ENCODE measurements at places on chromosomes 1 and 21.

- peak; percentile 88 for DNase-seq
Measured at GRCh38 chr1:15501208-15502032, 22.6 kb downstream of the CASP9 start.

DNA sequence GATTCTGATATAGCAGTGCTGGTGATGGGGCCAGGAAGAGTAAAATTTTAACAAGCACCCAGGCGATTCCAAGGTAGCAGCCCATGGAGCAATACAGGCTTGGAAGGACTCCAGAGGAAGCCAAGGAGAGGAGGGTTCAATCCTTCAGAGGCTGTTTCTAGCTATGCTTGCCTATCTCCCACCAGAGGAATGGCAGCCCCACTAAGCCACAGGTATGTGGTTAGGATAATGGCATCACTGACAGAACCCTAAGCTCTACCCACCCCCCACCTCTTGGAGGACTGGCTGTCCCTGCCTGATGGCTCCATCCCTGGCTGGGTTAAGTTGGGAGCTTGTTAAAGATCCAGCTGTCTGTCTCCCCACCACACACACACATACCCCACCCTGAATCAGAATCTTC, 19.3 kb upstream of the PTAFR start:
- DNase-seq = peak; percentile 31

- no peak for DNase-seq
Measured at GRCh38 chr1:20850021-20850420, 62.9 kb upstream of the HP1BP3 start.

DNA sequence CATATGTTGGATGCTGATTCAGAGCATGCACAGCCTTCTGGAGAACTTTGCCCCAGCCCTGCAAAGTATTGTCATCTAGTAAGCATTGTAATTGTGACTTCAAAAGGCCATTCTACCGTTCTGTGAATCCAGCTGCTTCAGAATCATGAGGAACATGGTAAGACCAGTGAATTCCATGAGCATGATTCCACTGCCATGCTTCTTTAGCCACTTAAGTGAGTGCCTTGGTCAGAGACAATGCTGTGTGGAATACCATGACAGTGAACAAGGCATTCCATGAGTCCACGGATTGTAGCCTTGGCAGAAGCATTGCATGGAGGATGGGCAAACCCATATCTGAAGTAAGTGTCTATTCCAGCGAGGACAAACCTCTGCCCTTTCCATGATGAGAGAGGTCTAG, 123.7 kb downstream of the S1PR1 start:
- no peak for DNase-seq

DNA sequence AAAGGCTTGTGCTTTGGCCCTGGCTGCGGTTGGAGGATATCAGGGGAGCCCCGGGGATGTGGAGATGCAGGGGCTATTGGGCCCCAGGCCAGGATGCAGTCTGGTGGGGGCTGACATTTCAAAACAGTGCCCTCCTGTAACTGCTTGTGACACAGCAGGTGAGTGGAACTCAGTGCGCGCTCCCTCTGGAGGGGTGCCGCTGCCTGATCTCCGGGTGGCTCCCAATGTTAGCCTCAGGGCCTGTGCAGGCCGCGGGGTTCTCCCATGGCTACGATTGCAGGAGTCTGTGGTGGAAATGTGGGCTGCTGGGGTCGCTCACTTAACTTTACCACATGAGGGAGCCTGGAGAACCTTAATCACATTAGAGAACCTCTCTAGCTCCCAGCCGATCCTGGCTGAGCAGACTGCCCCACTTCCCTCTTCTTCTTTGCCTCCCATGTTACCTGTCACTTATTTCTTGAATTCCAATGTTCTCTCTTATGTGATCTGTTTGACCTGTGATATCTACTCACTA, 163.2 kb downstream of the FMN2 start:
- DNase-seq = peak; percentile 17

DNA sequence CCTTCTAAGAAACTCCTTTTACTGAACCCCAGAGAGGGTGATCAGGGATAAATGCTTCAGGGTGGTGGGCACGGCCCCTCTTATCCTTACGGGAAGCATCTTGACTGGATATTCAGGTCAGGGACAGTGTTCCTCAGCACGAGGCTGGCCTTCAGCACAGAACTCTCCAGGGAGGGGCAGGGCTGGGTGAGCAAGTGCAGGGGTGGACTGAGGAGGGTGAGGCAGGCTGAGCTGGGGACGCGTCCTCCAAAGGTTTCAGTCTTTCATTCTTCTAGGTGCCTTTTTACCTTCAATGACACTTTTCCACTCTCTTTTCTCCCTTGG, 52.3 kb downstream of the RASSF5 start:
- DNase-seq = no peak

DNA sequence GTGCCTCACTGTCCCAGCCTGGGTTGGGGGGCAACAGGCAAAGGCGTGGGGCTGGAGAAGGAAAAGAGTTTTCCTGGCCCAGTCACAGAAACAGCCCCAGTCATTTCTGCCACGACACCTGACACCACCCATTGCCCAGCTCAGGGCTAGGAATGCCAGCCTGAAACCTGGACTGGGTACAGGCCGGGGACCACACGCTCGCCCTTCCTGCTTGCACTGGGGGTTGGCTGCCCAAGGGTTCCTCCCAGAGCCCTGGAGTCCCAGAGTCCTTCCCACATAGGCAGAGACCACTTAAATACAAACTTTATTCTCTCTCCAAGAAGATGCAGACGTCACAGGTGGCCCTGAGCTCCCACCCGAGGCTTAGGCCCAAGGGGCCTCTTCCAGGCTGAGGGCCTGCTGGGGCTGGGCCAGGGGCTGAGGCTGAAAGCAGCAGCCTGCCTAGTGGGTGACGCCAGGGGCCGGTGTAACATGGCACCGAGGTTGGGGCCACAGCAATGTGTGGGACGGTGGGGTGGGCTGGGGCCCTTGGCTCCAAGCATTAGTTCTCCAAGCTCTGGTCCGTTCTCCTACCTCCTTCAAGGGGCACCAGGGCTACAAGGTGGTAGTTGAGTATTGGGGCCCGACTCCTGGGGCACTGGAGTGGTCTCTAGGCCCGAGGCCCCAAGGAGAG, 1.6 kb downstream of the TMEM52 start:
- DNase-seq = no peak

DNA sequence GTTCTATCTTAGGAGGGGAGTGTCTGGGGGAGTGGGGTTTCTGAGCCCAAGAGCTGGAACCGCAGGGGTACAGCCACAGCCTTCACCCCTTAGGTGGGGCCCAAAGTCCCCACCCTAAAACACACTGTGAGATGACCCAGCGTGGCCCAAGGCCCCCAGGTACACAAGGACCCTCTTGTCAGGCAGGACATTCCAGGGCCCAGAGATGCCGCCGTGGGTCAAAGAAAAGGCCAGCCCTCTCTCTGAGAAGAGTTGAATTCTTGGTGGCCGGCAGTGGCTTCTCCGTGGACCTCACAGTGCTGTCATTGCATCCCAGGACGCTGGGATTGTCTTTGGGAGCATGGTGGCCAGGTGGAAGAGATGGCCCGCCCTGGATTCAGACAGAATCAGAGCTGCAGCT, 176.3 kb upstream of the C1orf174 start:
- no peak for DNase-seq

GRCh38 chr1:42462828-42463763, at the start of gene CCDC30:
CCDC30 (plus strand) TSS chr1:42463286; CDS start chr1:42480552, 17,266 bp downstream.
- DNase-seq = peak; percentile 97

DNA sequence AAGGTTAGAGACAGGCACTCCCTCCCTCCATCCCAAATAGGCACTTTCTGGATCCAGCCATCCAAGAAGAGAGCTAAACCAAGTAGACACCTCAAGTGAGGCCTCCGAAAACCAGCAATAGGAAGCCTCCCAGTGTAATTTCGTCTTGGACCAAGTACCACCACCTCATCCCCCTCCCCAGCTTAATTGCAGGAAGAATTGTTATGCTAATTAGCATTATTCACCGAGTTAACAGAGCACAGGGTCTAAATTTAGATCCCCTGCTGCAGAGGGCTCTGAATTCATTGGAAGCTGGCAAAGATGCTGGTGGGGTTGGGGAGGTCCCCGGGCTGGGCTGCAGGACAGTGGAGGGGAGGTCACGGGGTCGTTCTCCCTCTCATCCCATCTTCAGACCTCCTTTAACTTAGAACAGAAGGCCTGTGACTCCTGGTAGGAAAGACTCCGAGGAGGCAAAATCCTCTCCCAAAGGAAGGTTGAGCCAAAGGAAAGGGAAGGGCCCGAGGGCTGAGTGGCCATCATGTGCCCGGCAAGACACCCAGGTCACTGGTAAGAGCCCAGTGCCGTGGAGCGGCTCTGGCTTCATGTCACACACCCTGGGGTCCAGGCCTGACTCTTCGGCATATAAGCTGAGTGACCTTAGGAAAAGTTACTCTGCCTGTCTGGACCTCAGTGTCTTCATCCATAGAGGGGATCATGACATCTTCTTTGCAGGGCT, 209.2 kb upstream of the GRIK3 start:
- no peak for DNase-seq

GRCh38 chr21:35506352-35506751, 457.2 kb upstream of the RUNX1 start:
- DNase-seq = no peak

DNA sequence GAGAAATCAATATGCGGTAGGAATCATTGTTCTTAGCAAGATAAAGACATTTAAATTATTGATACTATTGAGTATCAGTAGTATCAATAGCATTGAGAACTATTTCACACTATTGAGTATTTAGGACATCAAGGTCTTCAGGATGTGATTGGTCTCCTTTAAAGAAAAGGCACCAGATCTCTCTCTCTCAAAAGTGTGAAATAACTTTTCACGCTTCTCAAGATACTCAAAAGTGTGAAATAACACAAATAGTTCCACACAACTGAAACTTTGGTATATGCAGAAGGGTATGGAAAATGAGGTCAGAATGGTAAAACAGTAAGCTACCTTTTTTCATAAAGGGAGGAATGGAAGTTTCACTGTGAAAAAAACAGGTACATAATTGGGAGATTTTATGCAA, 6.7 kb upstream of the PYHIN1 start:
- DNase-seq = no peak

GRCh38 chr21:42188663-42189062, 30.3 kb upstream of the ABCG1 start:
- DNase-seq = no peak

- DNase-seq = no peak
Measured at GRCh38 chr1:101406271-101406670, 169.5 kb downstream of the S1PR1 start.

DNA sequence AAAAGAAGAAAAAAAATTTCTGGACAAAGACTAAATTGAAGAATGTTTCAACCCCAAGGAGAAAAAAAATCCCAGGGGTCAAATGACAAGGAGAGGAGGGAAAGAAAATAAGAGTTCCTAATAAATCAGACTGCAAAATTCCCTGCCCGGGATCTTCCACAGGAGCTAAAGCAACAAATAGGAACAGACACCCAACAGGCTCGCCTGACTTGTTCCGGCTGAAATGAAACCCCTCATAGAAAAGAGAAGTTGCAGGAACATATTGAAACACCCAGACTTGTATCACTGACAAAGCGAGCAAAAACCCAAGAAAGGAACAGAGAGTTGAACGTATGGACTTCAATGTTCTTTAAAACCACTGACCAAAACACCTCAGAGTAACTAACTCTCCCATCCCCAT, 123.0 kb downstream of the TIAM1 start:
- DNase-seq = no peak

DNA sequence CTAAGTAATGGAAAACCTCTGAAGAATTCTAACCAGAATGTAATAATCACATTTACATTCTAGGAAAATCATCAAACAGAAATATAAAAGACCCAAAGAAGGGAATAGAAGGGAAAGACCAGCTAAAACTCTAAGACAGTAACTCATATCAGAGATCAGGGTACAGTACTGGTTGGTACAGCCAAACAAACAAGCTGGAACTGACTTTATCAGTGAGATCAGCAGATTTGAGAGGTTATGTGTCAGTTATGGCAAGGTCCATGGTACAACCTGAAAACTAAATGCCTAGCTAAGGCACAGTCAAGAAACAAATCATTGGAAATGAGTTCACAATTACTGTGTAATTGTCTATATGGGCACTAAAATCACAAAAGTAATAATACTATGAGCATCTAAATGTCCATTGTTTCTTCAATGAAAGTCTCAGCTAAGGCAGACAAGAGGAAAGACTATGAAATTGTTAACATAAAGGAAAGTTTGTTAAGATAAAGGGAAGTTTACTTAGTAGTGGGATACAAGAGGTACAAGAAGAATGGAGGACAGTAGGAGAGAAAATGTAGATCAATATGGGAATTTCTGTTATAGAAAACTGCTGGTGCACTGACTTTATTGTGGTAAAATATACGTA, 75.8 kb downstream of the TRIM33 start:
- no peak for DNase-seq

DNA sequence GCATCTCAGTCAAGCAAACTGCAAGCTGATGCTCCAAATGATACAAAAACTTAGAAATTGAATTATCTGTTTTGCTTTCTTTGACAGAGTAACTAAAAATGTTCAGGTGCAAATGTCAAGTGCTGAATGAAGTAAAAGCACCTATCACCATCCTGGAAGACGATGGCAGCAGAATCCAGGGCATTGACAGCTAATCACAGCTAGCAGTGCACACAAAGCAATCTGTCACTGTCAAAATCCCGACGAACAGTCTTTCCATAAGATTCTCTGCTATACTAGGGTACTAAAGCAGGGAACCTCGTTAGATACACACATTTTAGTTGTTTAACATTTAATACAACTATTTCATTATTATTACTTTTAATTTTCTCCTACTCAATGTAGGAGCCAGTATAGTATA, 233.3 kb downstream of the BRINP3 start:
- no peak for DNase-seq

- no peak for DNase-seq
Measured at GRCh38 chr1:185017338-185017737, 28.0 kb upstream of the RNF2 start.

- DNase-seq = no peak
Measured at GRCh38 chr1:240619357-240619756, 7.4 kb upstream of the GREM2 start.

DNA sequence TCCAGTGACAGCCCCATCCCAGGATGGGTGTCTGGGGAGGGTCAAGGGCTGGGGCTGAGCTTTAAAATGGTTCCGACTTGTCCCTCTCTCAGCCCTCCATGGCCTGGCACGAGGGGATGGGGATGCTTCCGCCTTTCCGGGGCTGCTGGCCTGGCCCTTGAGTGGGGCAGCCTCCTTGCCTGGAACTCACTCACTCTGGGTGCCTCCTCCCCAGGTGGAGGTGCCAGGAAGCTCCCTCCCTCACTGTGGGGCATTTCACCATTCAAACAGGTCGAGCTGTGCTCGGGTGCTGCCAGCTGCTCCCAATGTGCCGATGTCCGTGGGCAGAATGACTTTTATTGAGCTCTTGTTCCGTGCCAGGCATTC, 24.2 kb downstream of the PCSK9 start:
- no peak for DNase-seq

DNA sequence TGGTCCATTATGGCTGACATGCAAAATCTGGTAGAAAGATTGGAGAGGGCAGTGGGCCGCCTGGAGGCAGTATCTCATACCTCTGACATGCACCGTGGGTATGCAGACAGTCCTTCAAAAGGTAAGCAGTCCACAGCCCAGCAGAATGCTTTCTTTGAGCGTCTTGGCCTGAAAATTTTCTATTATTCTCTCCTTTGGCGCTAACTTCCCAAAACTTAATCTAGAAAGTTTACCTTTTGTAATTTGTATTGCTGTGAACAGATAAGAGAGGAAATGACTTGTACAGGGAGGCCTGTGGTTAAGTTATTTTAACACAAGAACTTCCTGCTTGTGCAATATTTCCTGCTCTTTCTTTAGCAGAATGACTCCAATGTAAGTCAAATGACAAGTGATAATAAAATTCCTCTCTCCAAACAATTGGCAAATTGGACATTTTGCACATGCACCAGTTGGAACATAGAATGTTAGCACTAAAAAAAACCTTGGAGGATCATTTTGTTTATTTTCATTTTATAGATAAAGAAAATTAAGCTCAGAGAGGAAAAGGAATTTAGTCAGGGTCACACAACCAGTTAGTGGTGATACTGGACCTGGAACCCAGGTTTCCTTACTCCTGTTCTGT, 18.9 kb downstream of the CAP1 start:
- DNase-seq = peak; percentile 53

All from WTC11 (cell line).